ENCODE measurements at places on chromosomes 4 and X.

DNA sequence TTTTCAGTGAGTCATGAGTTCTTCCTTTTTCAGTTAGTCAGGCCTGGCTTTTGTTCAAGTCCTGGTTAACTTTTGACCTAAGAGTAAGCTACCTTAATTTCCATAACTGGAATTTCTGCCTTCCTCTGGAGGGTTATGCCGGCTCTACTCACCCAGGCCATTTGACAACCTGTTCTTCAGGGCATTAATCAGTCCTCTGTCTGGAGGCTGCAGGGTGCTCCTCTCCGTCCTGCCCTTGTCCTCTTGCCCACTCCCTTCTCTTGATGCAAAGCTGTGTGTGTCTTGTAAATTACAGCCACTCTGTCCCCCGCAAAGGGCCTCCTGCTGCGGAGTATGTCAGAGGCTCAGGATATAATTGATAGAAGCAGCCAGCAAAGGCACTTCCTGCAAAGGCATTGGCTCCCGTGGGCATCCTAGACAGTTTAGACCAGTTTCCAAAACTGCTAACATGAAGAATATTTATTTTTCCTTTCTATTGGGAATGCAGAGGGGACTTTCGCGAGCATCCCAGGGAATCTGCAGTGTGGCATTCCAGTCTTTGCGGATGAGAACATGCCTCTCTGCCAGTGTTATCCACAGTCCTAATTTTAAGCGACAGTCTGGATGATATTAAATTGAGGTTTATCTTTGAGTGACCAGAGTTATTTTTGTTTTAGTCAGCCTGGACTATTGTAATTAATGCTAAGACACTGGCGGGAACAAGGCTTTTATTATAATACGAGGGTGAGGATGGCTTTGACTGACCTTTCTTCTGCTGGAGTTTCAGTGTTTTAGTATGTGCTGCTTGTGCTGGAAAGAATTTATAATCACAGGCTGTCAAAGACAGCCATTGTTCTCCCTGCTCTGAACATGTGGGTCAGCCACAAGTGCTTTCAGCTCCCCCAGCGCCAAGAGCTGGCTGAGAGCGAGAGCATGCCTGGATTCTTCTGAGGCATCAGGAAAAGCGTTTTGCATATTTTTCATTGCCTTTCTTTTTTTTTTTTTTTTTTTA is 74.2 kb downstream of the LIMCH1 start:
- DNase-seq, result peak; percentile 27

- no peak for DNase-seq
These were observed 273.5 kb downstream of the TMA16 start for GRCh38 chr4:163768014-163768413.

DNA sequence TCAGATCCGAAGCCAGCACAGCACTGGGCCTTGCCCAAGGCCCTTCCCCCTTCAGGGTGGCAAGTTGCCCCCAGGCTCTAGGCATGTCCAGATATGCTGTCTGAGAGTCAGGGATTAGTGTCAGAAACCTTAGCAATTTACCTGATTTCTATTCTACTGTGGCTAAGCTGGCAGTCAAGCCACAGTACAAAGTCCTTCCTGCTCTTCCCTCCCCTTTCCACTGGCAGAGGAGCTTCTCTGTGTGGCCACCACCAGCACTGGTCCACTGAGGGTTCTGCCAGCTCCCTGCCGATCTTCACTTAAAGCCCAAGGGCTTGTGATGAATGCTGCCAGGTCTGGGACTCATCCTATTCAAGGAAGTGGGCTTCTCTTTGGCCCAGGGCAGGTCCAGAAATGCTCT is 324.5 kb upstream of the RPS6KA3 start:
- DNase-seq, result no peak

DNA sequence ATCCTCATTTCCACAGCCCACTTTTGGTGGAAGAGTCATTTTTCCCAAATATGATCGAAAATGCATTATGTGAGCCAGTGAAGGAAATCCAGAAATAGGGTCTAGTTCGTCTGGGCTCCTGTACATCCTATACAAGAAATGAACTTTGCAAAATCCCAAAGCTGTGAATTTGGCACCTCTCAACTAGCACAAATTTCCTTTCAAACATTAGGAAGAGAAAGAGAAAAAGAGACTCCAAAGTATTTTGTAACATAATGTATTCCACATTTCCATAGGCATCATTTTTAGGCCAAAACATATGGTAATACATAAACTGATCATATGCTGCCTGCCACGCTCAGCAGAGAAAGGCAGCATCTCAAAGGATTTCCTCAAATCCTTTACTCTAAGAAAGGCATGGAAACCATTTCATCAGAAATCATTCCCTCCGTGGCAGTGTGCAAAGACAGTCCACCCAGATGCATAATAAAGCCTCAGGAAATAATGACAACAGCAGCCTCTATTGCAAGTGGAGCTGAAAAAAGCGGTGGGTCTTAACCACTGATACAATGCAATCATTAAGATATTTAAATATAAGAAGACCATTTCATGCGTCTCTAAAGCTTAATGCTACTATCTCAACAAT is 56.8 kb downstream of the ANOS1 start:
- no peak for DNase-seq

DNA sequence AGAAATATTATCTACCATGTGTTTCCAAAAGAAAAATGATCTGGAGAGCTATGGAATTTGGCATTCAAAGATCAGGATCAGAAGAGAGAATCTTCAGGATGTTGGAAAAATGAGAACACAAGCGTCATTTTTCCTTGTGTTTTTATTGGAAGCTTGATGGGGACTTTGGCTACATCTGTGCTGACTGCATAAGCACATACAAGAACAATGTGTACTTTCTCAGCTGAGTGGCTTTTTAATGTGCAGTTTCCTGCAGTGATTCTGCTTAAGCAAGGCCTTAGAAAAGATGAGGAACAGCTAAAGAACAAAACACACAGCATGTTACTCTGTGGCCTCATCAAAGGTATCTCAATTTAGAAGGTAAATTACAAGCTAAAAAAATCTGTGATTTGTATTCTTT is 1039.9 kb downstream of the GLUD2 start:
- no peak for DNase-seq

GRCh38 chr4:140448830-140449229 is 21.4 kb upstream of the CLGN start:
- DNase-seq, result no peak

DNA sequence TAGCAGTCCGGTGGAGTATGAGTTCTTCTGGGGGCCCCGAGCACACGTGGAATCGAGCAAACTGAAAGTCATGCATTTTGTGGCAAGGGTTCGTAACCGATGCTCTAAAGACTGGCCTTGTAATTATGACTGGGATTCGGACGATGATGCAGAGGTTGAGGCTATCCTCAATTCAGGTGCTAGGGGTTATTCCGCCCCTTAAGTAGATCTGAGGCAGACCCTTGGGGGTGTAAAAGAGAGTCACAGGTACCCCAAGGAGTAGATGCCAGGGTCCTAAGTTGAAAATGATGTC is 852 bp downstream of the MAGEH1 start:
- DNase-seq, result no peak

DNA sequence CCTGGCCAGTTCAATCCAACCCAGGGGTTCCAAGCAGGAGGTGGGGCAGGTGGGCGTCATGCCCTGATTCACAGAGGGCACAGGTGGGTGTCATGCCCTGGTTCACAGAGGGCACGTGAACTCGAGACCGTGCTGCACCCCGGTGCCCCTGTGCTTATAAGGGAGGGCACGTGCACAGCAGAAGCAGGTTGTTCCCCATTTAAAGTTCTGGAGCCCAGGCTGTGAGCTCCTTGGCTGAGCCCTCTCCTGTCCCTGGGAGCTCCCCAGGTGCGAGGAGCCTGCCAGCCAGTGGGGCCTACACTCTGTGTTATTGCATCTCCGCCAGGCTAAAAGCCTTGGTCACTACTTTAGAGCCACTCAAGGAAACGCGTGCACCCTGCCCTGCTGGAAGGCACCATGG is 3.2 kb upstream of the CPZ start:
- no peak for DNase-seq
